ENCODE measurements at places on chromosomes 7 and 10.

GRCh38 chr10:125797994-125798662, 22.5 kb upstream of the MMP21 start:
- no peak for DNase-seq

DNA sequence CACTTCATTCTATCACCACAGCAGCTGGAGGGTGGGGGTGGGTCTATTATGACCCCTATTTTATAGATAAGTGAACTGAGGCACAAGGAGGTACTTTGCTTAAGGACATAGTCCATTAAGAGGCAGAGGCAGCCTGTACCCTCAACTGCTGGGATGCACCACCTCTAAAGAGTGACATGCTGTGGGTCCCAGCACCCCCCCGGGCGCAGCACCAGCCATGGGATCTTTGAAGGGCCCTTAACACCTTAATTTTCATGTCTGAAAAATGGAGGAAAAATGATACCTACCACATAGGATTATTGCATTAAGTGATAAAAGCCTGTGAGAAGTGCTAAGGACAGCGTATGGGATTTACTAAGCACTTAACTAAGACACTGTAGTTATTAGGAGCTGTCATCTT, 15.4 kb downstream of the ADCYAP1R1 start:
- no peak for DNase-seq

- DNase-seq = no peak
These were observed 8.9 kb upstream of the ZNF777 start for GRCh38 chr7:149469806-149470205.

GRCh38 chr10:130335336-130335735, 199.1 kb downstream of the GLRX3 start:
- DNase-seq = no peak

DNA sequence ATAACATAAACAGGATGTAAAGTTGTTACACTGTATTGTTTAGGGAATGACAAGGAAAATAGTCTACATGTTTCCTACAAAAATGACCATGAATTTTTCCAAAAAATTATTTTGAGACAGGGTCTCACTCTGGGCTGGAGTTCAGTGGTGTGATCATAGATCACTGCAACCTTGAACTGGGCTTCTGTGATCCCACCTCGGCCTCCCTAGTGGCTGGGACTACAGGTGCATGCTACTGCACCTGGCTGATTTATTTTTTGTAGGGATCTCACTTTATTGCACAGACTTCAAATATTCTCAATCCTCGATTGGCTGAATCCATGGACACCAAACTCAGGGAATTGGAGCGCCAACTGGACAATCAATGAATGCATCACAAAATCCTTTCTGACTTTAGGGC, 6.6 kb downstream of the CHCHD2 start:
- no peak for DNase-seq

GRCh38 chr7:79452495-79453265, 787 bp downstream of the MAGI2 start:
- DNase-seq = peak; percentile 2

- no peak for DNase-seq
These were observed 132.1 kb downstream of the EMX2 start for GRCh38 chr10:117674646-117675045.

DNA sequence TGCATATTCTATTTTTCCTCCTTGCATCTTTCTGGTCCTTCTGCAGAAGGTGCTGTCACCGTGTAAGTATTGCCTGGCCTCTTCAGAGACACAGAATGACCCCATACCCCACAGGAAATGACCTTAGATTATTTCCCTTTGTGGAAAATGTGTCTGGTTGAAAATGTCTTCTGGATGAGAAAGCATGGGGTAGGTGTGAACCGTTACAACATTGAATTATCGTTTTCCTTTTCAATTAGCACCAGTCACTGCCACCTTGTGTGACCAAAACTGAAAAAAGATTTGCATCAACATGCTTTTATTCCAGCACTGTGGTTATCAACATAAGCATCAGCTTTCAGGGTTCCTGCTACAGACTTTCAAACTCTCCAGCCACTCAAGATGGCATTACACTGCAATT, 58.0 kb upstream of the CELF2 start:
- DNase-seq = no peak

- DNase-seq = no peak
These were observed 96.9 kb upstream of the AGK start for GRCh38 chr7:141454338-141454737.

GRCh38 chr10:78850644-78851435, 217.9 kb upstream of the ZMIZ1 start:
- no peak for DNase-seq

GRCh38 chr7:116544487-116544886, 19.7 kb downstream of the CAV1 start:
- no peak for DNase-seq

GRCh38 chr7:112869111-112869774, 79.0 kb upstream of the TMEM168 start:
- DNase-seq = peak; percentile 46

DNA sequence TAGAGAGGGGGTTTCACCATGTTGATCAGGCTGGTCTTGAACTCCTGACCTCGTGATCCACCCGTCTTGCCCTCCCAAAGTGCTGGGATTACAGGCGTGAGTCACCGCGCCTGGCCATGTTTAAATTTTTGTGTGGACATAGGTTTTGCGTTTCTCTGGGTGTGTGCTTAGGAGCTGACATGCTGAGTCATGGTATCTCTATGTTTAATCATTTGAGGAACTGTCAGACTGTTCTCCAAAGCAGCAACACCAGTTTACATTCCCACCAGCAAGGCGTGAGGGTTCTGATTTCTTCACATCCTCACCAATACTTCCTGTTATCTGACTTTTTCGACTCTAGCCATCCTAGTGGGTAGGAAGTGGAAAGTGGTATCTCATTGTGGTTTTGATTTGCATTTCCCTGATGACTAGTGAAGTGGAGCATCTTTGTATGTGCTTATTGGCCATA, 153.7 kb downstream of the DNAJB6 start:
- DNase-seq = peak; percentile 27

DNA sequence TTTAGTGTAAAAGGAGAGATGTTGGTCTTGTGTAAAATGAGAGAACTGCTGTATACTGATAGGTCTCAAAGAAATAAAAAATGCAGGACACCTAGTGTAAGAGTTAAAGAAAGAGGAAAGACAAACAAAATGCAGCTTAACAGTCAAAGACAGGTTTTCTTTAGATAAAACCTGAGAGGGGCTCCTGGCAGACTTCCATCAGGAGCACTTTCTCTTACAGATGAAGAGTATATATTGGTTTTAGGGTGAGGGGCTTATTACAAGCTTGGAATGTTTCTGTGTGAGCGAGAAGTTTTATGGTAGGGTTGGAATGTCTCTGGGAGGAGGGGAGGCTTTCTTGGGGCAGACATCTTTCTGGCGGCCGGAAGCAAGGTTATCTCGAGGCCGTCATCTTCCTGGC, 16.2 kb downstream of the ACBD7 start:
- no peak for DNase-seq

GRCh38 chr7:95375591-95376257, 20.5 kb downstream of the PON3 start:
- DNase-seq = no peak

DNA sequence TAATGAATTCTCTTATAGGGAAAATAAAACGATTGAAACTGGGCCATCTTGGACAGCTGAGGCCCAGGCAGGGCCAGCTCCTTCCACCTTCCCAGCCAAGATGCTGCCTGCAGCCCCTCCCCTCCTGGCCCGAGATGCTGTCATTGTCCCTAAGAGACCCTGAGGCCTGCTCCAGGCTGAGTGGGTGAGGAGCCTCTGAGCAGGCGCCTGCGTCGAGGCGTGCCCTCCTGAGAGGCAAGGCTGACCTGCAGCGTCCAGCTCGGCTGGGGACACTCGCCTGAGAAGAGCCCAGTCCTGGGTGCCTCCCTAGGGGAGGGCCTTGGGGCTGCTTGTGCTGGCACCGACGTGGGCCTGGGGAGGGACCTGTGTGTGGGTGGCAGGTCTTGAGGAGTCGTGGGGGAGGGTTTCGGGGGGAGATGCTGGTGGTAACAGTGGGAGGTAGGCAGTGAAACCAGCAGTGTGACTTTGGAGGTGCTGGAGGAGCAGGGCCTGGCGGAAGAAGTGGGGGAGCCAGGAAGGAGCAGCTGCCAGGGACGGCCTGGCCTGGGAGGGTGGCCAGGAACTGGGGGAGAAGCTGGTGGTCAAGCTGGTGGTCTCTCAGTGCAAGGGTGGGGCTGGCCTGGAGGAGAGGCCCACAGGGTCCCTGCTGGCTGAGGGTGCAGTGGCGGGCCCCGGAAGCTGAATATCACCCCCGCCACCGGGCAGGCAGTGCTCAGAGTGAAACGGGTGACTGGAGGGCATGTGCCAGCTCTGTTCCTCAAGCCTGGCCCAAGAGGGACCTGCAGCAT, 7.9 kb downstream of the GPR146 start:
- no peak for DNase-seq

DNA sequence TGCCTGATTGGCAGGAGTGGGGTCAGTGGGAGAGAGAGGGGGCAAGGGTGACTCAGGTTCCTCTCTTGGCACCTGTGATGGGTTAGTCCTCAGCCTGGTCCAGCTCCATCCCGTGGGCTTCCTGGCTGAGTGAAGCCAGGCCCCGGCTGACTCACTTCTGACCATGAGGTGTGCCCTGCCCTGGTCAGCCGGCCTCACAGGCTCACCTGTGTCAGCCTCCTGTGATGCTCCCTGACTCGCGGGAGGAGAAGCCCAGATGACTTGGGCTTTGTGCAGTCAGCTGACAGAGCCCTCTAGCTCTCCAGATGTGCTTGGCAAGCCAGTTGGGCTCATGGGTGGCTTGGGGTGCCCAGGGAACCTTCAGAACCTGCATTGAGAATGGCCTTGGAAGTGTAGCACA, 16.0 kb upstream of the PPIF start:
- peak; percentile 29 for DNase-seq

DNA sequence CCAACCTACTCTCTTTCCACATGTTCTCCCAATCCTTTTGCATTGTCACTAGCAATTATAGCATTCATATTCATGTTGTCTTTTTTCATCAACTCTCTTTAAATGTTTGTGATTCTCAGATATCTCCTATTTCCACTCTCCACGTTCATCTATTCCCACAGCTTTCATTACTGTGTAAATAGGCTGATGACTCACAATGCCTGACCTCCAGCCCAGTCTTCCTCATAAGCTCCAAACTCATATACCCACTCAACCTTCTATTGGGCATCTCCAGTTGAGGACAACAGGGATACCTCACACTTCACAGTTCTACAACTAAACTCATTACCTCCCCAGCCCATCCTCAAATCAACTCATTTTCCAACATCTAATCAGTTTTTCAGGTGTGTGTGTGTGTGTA, 194.1 kb downstream of the DGKI start:
- DNase-seq = no peak

DNA sequence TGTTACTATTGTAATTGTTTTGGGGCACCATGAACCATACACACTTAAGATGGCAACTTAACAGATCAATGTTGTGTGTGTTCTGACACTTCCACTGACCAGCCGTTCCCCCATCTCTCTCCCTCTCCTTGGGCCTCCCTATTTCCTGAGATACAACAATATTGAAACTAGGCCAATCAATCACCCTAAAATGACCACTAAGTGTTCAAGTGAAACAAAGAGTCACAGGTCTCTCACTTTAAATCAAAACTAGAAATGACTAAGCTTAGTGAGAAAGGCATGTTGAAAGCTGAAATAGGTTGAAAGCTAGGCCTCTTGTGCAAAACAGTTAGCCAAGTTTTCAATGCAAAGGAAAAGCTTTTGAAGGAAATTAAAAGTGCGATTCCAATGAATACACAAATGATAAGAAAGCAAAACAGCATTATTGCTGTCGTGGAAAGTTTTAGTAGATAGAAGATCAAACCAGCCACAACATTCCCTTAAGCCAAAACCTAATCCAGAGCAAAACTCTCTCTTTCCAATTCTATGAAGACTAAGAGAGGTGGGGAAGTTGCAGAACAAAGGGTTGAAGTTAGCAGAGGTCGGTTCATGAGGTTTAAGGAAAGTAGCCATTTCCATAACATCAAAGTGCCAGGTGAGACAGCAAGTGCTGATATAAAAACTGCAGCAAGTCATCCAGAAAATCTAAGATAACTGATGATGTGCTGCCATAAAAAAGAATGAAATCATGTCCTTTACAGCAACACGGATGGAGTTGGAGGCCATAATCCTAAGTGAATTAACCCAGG, 90.6 kb downstream of the MTPN start:
- DNase-seq = no peak

DNA sequence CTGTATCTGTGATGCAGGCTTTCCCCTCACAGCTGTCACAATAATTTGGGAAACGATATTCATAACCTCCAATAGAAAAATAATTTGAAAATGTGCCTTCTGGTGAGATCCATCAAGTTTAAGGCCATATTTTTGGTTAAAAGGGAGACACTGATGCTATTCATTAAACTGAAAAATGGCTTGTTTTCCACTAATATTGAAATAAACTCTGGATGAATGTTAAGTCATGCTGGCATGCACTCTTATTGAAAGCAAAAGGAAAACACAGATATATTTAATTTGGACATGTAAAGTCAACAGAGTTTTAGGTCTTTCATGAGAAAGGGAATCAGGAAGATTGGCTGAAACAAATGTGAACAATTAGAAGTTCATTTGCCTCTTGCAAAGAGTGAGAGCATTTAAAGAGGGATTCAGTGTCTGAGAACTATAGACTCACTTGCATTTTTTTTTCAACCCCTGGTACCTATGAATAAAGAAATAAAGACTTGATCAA, 879.2 kb downstream of the LRMDA start:
- no peak for DNase-seq

DNA sequence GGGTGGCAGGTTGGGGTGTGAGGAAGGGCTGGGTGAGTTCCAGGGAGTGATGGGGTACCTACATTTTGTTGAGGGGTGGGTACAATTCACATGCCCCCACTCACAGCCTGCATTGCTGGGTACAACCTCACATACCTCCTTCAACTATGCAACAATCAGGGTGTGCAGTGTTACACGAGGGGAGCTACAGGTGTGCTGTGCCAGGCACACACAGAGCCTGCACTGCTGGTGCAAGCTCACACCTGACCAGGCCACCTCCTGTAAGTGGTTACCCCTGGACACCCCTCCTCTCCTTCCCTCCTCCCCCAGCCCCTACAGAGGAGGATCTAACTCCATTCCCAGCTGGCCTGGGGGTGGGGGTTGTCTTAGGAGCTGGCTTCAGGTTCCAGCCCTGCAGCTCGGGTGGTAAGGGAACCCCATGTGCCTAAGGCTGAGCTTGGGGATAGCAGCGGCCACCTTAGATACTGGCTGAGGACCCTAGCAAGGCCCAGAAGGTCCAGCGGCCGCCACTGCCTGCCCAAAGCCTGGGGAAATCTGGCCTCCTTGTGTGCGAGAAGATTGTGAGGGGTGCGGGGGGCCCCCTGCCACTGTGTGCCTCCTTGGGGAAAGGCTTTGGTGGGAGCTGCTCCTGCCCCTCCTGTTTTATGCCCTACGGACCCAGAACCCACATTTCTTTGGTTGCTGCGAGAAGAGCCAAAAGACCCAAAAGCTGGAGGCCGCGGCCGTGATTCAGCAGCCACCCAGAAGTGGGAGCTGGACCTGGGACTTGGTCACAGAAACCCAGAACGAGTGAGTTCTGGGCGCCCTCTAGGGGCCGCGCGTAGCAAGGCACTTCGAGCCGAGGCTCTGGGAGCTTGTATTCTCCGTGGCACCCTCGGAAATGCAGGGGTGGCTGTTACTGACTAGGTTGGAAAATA, 10.8 kb downstream of the TLX1 start:
- DNase-seq = peak; percentile 87
